Panc1 (cell line): ENCODE measurements at places on chromosomes 3 and 15.

- DNase-seq, result no peak
Measured at GRCh38 chr3:134563601-134564000, 77.7 kb downstream of the CEP63 start.

GRCh38 chr3:3260870-3261269, 81.4 kb upstream of the CRBN start:
- DNase-seq, result no peak

- DNase-seq, result no peak
Measured at GRCh38 chr3:114872050-114872449, 275.0 kb downstream of the ZBTB20 start.

GRCh38 chr15:35777061-35777460, 231.1 kb upstream of the DPH6 start:
- DNase-seq, result no peak

DNA sequence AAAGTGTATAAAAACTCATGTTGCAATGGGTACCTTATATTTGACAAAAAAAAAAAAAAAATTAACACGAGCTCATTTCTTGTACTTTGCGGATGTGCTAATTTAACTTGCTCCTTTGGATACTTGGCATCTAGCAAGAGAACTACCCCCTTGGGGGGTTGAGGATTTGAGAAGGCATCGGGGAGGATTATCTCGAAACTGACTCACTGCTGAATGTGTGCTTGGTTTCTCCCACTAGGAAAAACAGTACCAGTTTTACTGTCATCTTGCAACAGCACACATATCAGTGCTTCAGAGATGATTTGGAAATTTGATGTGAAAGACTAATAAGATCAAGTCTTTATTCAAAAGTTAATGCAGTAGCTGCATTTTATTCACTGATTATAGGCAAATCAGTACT, 891 bp downstream of the EXOG start:
- no peak for DNase-seq

DNA sequence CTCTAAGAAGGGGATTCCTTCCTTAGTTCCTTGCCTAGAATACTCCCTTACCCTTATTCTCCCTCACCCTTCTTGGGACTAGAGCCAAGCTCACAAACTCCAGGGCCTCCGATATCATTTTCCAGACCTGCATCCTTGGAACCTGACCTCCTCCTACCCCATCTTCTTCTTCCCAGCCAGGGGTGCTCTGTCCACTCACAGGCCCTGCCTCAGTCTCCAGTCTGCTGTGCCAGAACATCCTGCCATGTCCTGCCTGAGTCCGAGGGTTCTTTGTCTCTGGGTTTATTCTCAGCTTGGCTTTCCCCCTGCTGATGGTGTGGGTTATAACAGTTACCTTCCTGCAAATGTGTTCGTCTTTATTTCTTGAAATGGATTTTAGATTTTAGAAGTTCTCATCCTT, 59.9 kb upstream of the MCF2L2 start:
- no peak for DNase-seq
